ENCODE measurements at places on chromosomes 3 and 15.

- no peak for DNase-seq
Measured at GRCh38 chr3:111769110-111769991, 89.7 kb upstream of the PHLDB2 start.

DNA sequence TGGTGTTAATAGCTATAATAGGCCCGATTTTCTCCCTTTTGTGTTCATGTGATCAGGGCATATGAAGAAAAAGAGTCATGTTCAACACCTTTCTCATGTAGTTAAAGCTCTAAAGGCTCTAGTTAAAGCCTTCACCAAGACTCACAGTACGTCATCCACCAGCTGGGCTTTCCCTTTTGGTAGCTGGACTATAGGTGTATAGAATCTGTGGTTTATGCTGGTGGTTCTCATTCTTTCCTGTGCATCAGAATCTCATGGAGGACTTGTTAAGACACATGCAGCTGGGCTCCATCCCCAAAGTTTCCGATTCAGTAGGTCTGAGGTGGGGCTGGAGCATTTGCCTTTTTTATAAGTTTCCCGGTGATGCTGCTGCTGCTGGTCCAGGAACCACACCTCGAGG lies 31.0 kb downstream of the CFAP91 start:
- no peak for DNase-seq

DNA sequence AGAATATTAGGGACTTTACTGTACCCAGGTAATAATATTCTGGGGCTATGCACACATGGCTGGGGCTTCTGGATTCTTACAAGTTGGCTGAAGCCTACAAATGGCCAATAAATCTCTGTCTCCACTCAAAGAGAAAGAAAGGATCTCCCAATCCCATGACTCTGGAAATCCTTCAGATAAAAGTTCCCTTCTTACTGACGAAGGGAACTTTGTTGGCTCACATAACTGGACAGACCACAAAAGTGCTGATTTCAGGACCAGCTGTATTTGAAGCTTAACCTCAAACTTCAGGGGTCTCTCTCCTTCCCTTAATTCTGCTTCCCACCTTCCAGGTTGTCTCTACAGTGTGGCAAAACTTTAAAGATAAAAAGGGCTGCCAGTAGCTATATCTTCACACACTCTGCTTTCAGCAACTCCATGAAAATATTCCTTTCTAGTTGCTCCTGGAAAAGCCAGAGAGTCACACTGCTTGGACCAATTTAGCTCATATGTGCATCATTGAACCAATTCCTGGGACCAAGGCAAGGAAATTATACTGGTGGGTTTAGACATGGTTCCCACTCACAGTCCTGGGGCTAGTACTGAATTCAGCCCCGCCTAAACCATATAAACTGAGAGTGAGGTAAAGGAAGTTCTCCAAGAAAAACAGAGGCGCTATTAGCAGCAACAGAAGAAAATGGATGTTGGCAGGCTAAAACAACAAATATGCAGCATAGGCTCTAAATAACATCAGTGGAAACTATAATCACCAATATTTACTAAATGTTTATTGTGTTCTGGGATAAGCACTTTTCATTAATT lies 290.0 kb upstream of the GADL1 start:
- DNase-seq, result no peak

GRCh38 chr3:196995646-196996355 lies 27.2 kb upstream of the PIGZ start:
- DNase-seq, result no peak

DNA sequence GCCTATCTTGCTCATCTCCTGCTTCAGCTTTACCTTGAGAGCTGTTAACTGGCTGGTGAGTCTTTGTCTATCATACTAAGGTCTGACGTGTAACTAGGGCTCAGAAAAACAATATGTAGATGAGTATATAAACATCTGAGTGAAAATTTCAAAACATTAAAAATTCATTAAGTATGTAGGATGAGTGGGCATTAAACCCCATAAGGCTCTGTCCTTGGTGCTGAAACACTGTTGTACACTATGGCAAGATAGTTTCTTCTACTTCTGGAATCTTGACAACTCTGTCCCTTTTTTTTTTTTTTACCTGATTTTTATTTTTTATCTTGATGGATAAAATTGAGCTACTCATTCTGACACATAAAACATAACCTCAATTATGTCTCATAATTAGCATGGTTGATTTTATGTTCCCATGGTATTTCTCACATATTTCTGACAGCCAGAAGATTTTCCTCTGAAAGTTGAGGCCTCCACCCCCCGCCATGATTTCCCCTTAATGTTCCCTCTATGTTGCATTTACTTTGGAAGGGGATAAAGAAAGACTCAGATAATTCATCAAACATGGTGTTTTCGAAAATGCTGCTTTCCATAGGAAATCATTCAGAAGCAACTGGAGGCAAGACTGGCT lies 54.3 kb downstream of the DGKG start:
- DNase-seq, result no peak

- no peak for DNase-seq
Measured at GRCh38 chr15:78177447-78177873, 28.3 kb downstream of the IDH3A start.

DNA sequence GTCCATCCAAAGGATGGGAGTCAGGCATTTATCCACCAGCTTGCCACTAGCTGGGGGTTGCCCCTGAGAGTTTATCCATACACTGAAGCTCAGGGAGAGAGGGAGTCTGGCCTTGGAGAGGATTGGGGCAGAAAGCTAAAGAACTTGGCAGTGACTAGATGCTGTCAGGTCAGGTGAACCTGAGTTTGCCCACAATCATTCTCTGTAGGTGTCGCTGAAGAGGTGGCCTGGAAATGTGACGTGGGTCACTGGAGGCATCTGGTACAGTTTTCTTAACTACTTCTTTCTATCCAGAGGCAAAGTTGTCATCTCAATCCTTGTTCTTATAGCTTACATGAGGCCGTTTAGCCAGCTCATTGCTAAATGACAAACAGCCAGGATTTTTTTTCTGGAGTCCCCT lies 298.0 kb upstream of the CTNNB1 start:
- no peak for DNase-seq

GRCh38 chr15:86759800-86760523 lies 680.3 kb downstream of the AGBL1 start:
- DNase-seq, result no peak

DNA sequence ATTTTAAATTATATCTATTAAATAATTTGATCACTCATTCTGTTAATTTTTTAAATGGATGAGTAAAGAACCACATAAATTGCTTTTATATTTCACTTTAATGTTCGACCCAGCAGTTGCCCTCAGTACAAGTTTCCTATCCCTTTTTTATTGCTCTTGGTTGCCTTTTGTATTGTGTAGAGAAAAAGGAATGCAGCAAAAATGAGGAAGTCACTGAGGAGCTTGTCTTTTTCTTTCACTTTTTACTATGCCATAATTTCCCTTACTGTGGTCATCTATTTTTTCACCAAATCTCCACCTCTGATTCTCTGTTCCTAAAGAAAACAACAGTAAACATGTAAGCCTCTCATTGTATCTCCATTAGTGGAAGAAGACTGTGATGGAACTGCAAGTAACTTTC lies 122.7 kb downstream of the B3GALNT1 start:
- no peak for DNase-seq

DNA sequence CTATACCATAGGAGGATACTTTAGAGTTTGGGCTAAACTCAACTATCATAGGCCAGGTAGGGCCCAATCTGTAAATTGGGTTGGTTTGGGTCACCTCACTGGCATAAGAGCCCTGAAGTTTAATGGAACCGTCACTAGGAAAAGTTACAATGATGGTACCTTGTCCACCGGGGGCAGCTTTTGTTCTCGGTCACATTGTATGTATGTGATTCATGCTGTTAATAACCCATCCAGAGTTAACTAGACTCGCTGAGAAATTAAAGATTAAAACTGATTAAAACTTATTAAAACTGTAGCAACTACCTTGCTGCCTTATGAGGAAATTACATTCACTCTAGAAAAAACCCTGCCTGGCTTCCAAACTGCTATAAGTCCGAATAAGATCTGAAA lies 145.0 kb upstream of the TMCO5A start:
- no peak for DNase-seq

DNA sequence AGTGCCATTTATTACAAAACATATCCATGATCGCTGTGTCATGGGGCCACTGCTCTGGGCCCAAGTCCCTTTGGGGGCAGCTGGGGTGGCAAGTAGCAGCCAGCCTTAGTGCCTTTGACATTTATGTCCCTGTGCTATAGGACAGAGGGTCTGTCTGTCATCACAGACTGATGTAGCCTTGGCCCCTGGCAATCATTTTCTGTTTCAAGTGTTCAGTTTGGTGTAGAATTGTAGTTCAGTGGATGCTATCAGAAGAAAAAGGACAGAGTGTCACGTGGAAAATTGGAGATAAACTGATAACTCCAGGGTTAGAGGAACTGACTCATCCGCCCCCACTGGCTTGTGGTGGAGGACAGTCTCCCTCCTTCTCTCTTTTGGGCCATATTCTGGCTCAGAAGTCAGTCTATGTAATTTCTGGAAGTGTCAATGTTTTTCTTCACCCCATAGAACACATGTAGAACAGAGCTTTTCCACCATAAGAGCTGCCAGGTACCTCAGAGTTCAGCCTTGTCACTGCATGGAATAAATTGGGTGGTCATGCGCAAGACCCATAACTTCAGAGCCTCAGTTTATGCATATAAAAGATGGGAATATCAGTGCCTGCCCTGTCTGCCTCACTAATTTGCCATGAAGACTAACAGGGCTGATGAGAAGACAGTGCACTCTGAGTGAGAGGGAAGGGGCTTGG lies 4.5 kb upstream of the MRPS22 start:
- no peak for DNase-seq

DNA sequence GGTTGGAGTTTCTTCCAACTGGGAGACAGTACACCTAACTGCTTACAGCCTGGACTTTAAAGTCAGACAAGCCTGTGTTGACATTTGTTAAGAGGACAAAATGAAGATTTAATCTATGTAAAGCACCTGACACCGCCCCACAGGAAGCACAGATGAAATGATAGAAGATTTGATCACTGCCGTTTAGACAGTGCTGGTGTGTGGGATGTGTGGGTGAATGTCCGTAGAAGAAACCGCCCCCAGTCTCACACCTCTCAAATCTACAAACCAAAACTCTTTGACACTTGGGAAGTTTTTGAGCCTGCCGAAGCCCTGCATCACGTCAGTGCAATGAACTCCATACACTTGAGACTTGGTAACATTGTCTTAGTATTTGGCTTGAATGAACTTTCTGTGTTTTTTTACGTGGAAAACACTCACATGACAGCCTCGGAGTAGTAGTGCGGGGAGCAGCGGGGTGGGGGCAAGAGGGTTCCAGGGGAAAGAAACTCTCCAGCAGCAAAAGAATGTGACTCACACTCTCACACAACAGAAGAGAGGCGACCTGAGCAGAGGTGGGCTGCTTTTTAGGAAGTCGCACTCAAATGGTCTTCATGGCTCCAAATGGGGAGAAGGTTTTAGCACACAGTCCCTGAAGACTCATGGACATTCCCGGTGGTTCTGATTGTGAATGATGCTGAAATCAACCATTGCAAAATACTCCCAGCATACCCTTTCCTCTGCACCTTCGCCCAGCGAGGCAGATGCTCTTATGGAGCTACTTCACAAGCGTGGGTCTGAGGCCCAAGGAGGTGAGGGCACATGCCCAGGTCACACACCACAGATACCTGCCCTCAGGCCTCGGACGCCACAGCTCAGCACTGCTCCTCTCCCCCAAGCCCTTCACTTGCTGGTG lies 79.2 kb downstream of the SRGAP3 start:
- DNase-seq, result no peak

- DNase-seq, result no peak
Measured at GRCh38 chr3:159731254-159731653, 257.4 kb upstream of the IL12A start.

DNA sequence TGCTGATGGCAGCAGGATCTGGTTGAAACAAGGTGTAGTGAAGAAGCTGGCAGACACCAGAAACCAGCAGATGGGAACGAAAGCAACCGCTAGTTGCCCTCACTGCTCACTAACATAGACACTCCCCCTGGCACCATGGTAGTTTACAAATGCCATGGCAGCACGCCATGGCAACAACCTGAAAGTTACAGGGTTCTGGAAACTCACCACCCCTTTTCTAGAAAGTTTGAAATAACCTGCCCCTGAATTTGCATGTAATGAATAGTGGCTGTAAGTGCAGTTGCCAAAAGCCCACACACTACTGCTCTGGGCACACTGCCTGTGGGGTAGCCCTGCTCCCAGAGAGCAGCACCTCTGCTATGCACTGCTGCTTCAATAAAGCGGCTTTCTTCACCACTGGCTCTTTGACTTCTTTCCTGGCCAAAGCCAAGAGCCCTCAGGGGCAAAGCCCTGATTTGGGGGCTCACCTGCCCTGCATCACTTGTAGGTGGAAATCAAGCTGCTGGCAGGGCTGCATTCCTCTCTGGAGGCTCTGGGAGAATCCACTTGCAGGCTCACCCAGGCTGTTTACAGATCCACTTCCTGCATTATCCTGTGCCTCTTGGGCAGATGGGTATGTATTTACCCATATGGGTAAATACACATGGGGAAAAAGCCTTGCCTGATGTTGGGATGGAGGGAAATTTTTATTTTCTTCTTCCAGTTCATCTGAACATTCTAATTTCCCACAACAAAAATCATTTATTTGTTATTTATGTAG lies 2.0 kb upstream of the GP9 start:
- DNase-seq, result no peak

GRCh38 chr3:107574650-107575049 lies 51.9 kb downstream of the BBX start:
- DNase-seq, result peak; percentile 17

DNA sequence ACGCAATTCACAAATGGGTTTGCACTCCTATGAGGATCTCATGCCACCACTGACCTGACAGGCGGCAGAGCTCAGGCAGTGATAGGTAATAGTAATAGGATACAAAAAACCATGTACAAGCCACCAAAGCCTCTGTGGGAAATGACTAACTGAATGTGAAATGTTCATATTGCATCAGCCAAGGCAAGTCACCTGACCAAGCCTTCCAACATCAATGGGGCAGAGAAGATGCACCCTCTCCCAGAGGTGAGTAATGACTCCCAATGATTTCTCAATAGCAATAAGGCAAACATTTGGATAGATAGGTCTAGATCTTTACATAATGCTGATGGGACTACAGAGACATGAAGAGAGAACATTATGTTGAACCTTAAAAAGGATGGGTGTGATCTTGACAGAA lies 14.9 kb downstream of the CNTN3 start:
- no peak for DNase-seq

GRCh38 chr15:90418627-90419026 lies 30.6 kb downstream of the IQGAP1 start:
- DNase-seq, result no peak

GRCh38 chr3:178754852-178755510 lies 218.7 kb downstream of the KCNMB2 start:
- no peak for DNase-seq

DNA sequence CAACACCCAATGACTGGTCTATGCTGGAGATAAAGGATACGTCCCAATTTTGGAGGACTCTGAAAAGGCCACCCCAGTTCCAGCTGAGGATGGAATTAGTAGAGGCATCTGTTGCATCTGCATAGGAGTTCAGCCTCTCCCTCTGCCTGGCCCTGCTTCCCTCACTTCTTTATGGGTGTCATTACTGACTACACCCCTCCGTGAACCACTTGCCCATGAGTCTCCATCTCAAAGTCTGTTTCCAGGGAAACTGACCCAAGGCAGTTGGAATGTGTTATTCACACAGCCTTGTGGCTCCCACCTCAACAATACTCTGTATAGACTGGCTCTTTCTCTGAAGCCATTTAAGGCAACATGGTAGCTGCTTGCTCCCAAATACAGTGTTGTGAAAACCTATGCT lies 21.4 kb upstream of the PCOLCE2 start:
- no peak for DNase-seq

GRCh38 chr3:151228666-151229040 lies 25.6 kb upstream of the GPR171 start:
- DNase-seq, result no peak

- no peak for DNase-seq
Measured at GRCh38 chr3:117630469-117630868, 920.9 kb downstream of the TUSC7 start.

GRCh38 chr15:74222240-74223119 lies 13.6 kb upstream of the CCDC33 start:
- DNase-seq, result no peak

All from GM04504 (cell line).